ENCODE measurements at places on chromosomes 7 and 10.

- no peak for DNase-seq
Measured at GRCh38 chr7:74665296-74665938, 7.9 kb downstream of the GTF2I start.

DNA sequence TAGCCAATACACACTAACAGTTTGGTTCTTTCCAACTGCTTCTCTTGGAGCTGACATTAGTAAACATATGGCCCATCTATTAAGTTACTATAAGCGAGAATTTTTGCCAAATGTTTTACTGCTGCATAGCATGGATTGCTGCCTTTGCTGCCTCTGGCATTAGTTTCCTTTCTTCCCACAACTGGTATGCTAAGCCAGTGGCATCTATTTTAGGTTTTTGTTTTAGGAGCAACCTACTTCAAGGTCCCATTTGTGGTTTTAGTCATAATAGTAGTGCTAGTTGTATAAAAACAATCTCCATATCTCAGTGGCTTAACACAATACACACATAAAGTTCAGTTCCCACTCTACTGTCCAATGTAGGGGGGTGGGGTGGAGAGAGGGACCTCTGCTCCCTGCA, 25.9 kb upstream of the PANK1 start:
- DNase-seq = no peak

- DNase-seq = no peak
Measured at GRCh38 chr10:18399158-18399557, 252.2 kb downstream of the NSUN6 start.

GRCh38 chr10:43939939-43940820, 291.5 kb upstream of the ZNF32 start:
- no peak for DNase-seq

- DNase-seq = no peak
Measured at GRCh38 chr10:63761243-63761642, 240.0 kb downstream of the REEP3 start.

GRCh38 chr7:80889525-80889924, 29.3 kb downstream of the SEMA3C start:
- no peak for DNase-seq

DNA sequence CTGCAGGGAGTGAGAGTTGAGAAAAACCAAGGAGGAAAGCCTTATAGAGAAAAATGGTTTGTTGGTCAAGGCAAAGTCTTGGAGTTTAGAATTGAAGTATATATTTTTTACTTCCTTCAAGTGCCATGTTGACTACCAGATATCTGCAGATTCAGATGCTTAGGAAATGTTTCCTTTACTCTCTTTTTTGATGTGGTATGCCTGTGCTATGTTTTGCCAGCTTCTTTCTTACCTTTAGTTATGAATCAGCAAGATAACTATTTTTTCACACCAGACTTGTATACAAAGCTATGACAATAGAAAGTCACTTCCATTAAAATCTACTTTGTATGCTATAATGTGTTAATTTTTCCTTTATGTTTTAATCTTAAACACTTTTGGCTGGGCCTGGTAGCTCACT, 3.6 kb downstream of the R3HCC1L start:
- no peak for DNase-seq

DNA sequence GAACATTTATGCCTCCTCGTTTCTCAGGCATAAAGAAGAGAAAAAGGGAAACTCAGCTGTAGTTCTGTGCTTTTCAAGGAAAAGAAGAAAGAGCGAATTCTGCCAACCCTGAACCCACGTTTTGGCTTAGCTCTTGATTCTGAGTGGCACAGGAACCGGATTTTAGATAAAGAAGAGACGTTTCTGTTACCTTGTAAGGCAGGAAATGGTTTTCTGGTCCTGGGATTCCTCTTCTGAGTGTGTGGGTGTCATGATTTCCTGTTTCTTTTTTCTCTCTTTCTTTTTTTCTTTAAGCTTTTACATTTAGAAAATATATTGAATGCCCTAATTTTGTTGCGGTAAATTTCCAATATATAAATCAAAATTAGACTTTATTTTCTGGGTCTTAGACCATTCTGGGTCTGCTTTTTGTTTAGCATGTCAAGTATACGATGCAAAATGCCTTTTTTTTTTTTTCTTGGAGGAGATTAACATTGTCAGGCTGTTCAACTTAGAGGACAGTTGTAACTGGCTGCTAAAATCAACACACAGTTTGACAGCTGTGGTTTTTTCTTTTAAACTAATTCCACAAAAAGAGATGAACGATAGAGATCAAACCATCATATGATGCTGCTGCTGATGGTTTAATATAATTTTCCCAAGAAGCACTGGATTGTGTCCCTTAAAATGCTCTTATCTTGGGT, 190.8 kb downstream of the GATA3 start:
- no peak for DNase-seq

DNA sequence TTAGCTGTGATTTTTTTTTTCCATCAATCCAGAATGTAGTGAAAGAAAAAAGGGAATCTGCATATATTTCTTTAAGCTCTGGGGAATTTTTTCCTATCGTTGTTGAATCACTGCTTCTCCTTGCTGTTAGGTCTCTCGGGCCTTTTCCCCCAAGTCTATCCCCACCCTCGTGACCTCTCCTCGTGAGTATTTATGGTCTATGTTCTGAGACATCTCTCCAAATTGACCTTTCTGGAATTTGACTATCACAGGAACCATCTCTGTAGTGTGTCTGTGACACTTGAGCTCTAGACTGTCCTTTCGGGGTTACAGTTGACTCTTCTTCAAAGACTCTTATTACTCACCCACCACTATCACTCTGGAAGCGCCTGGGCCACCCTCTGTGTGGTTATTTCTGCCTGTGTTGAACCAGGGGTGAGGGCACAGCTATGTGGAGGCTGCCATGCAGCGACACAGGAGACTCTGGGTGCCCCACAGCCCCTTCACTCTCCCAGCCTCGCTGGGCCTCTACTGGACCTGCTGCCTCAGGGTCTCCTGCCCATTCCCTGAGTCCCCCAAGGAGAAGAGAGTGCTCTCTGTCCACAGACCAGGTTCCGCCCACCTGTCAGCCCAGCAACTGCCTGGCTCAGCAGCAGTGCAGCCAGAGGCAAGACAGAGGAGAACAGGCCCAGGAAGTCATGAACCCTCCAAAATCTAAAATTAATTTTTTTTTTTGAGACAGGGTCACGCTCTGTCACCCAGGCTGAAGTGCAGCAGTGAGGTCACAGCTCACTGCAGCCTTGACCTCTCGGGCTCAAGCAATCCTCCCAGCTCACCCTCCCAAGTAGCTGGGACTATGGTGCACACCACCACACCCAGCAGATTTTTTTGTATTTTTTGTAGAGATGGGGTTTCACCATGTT, 45.7 kb upstream of the PTPRN2 start:
- no peak for DNase-seq

DNA sequence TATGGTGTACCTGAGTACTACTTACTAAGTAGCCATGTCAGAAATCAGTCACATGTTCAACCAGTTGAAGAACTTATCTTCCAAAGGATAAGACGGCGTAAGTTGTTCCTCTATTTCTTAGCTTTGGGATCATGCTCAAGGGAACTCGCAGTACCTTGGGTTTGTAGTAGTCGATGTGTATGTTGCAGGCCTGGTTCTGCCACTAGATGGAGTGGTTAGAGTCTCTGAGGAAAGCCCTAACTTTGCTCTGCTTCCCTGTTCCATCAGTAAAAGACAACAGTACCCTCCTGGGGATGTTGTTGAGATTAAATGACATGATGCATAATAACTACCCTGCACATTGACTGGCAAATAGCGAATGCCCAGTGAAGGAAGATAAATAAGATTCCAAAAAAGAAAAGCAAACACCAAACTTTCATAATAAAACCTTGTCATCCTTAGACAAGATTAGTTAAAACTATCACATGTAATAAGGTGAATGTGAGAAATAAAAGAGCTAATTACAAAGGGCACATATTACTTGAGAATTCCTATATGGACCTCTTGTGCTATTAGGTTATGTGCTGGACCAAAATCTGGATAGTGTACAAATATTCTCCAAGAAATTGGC, 165.9 kb downstream of the ABCA13 start:
- DNase-seq = no peak

DNA sequence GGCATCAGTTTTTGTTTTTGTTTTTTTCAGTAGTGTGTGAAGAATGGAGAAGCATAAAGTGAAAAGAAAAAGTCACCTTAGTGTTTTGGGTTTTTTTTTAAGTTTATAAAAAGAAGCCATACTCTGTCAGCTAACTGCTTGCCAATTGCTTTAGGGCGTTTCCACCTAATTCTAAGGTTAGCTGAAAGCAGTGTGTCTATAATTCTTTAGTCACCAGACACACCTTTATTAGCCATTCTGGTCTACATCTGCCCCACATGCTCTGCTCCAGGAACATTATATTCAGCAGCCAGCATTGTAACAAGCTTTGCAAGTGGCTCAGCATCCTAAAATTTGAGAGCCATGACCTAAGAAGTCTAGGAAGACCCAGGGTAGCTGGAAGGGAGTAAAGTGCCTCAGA, 14.1 kb upstream of the SLC16A12 start:
- DNase-seq = no peak

DNA sequence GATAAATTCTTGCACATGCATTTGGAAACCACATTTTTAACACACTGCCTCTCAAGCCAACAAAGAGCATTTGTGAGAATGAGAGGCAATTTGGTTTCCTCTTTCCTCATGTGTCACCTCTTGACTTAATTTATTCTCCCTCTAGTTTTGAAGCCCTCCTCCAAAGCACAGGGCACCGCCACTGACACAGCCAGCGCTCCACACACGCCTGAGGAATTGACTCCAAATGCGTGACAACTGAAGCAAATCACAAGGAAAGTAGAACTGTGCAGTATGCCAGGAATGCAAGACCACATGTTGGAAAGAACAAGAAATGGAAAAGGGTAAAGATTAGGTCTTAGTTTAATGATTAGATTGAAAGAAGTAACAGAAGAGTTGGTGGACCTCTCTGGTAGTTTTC, 173.3 kb downstream of the LSM5 start:
- no peak for DNase-seq

GRCh38 chr7:43764039-43764761, 5.7 kb downstream of the BLVRA start:
- DNase-seq = no peak

DNA sequence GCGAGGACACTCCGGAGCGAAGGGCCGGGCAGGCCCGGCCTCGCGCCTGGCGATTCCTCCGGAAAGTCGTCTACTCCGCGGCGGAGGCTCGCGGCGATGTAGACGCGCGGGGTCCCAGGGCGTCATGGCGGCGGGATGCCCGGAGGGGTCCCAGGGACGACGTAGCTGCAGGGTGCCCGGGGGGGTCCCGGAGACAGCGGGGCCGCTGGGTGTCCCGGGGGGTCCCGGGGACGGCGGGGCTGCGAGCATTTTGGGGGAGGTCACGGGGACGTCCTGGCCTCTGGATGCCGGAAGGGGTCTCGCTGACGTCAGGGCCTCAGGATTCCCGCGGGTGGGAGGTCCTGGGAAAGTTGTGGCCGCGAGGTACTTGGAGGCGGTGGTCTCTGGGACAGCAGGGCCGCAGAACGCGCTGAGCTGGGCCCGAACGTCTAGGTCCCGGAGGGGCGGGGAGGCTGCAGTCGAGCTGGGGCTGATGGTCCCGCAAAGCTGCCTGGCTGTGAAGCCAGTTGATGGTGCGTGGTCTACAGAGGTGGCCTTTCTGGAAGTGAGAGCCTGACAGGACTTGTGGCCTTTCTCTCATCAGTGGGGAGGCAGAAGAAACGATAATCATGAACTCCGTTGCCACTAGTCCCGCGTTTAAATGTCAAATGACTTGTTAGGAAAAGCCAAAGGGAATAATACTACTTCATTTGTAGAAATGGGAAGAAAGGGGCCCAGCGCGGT, 637 bp downstream of the HSPA14 start:
- DNase-seq = no peak

DNA sequence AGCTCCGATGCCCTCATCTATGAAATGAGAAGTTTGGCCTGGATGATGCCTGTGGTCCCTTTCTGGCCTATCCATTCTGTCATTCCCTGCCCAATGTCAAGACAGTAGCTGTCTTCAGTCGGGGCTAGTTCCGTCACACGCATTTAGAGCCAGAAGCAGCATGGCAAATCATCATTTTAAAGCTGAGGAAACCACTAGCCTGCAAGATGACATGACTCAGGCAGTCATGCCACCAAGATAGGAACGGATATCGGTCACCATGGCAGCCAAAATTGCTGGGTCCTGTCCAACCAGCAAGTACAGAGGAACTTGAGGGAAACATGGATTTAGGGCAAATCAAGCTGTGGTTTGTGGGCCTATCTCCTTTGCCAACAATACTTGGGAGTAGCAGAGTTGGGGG, 64.5 kb upstream of the MRLN start:
- DNase-seq = no peak

DNA sequence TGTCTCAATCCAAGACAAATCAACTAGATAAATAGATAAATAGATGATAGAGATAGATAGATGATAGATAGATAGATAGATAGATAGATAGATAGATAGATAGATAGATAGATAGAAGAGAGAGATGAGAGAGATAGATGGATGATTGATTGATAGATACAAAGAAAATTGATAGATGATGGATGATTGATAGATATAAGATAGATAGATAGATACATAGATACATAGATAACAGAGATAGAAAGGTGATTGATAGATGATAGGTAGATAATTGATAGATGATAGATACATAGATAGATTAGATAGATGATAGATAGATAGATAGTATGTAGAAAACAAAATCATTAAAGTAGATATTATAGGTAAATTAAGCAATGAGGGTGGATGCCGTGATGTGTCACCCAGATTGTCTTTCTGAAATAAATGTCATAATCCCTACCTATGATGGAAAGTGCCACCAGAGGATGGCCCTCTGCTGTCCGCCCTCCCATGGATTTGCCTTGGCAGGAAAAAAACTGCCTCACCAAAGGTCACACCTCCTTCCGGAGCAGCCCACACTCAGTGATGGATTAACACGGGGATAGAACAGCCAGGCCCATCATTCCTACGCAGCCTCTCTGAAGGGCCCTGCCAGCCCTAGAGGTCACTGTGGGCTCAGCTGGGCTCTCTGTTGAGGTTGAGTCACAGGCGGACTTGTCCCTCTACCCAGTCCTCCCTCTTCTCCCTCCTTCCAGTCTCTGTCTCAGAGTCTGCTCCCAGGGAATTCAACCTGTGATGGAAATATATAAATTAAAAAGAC, 50.8 kb downstream of the KCNH2 start:
- DNase-seq = no peak

- DNase-seq = no peak
Measured at GRCh38 chr7:140084972-140085371, 22.2 kb upstream of the PARP12 start.

GRCh38 chr10:3469639-3470020, 297.0 kb upstream of the PITRM1 start:
- DNase-seq = no peak
